ENCODE measurements at places on chromosomes 13 and 19.
A peak's percentile ranks its signal among the peaks of the same experiment; 100 is the strongest.

GRCh38 chr19:33683881-33684537, 62.3 kb downstream of the CHST8 start:
- no peak for DNase-seq

- DNase-seq = no peak
Measured at GRCh38 chr13:47455626-47456025, 545.4 kb downstream of the SUCLA2 start.

GRCh38 chr19:347946-348861, 3.6 kb upstream of the MIER2 start:
- DNase-seq = no peak

DNA sequence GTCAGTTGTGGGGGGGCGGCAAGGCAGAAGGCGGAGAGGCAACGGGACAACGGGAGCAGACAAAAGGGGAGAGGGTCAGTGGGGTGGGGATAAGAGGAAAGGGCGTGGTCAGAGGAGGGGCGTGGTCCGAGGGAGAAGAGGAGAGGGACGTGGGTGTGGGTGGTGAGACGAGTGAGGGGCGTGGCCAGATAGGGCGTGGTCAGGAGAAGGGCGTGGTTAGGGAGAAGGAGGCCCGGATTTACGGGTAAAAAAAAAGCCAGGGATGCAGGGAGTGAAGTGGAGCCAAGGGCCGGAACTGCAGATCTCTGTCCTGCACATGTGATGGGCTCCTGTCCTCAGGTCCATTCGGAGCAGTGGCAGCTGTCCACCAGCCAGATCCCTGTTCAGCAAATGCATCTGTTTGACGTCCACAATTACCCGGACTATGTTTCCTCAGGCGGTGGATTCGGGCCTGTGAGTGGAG, 21.5 kb downstream of the CPT1C start:
- no peak for DNase-seq

DNA sequence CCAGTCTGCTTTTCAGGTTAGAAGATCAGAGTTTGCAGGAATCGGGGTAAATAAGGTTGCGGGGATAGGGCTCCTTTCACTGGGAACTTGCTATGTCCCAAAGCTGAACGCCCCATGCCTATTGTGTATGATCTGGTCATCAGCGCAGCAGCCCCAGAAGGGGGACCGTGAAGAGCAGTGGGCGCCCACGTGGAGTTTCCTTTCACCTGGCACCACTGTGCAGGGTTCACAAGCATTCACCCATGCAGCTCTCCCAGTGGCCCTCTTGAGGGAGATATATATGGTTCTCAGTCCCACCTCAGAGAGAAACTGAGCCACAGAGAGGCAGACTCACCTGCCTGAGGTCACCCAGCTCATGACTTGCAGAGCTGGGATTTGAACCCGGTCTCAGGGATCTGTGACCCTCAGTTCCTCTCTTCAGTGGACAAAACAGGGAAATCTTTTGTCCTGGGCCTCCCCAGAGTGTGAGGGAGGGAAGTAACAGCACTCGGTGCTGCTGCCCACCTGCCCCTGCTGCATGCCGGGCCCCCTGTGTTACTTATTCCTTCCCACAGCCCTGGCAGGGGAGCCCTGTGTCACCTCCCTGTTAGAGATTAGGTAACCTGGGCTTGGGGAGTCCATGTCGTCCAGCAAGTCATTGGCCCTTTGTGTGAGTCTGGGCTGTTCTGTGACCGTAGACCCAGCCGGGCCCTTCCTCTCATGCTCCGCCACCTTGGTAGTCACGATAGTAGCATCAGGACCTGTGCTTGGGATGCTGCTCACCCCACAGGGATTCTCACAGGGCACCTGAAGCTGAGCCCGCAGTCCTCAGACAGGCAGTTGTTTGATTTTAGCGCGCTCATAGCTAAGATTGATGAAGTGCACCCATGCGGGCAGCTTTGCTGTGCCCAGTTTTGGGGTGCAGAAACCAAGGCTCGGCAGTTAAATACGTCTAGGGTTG, 27.9 kb downstream of the PPP5C start:
- DNase-seq = no peak

DNA sequence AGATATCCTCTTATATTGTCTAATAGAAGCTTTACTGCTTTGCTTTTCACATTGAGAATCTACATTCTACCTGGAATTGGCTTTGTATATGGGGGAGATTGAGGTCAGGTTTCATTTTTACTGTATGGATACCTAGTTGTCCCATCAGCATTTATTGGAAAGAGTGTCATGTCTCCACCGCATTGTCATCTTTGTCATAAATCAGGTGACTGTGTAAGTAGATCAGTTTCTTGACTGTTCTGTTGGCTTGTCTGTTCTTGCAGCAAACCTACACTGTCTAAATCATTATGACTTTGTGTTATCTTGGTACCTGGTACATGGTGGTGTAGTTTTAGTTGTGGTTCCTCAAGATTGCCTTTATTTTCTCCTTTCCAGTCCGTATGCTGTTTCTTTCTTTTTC, 5.8 kb downstream of the URI1 start:
- DNase-seq = no peak

GRCh38 chr19:29378543-29379080, 147.2 kb upstream of the VSTM2B start:
- DNase-seq = no peak

DNA sequence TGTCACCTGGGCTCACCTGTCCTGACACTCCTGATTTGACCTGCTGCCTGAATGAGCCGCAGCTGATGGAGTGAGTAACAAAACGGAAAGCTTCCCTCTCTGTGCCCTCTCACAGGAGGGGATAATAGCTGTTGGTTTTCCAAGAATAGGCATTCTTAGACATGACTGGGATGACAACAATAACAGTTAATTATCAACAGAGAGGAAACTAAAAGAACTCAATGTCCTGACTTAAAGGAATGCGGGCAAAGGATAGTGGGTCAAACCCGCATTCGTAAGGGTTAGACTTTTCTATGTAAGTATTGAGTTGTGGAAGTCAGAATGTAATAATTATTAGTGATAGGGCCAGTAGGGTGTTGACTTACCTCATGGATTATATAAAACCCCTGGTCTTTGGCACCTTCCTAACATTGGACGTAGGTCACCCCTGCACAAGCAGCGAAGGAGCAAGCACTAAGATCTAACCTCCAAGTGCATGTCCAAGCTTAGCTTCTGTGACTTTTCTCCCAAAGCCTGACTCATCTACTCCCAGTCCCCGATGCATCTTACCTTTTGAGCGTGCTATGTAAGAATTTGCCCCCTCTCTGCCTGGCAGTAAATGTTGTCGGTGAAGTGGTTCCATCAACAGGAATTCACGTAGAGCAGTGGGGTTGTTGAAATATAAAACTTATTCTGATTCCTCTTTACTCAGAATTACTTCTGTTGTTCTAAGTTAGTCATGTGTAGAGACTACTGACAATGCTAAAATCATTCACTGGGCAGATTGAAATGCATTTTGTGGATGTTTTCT, 442.3 kb downstream of the FGF9 start:
- DNase-seq = no peak

GRCh38 chr19:41415154-41415571, 12.0 kb downstream of the B3GNT8 start:
- no peak for DNase-seq

- no peak for DNase-seq
Measured at GRCh38 chr13:34216256-34216655, 398.3 kb downstream of the RFC3 start.

DNA sequence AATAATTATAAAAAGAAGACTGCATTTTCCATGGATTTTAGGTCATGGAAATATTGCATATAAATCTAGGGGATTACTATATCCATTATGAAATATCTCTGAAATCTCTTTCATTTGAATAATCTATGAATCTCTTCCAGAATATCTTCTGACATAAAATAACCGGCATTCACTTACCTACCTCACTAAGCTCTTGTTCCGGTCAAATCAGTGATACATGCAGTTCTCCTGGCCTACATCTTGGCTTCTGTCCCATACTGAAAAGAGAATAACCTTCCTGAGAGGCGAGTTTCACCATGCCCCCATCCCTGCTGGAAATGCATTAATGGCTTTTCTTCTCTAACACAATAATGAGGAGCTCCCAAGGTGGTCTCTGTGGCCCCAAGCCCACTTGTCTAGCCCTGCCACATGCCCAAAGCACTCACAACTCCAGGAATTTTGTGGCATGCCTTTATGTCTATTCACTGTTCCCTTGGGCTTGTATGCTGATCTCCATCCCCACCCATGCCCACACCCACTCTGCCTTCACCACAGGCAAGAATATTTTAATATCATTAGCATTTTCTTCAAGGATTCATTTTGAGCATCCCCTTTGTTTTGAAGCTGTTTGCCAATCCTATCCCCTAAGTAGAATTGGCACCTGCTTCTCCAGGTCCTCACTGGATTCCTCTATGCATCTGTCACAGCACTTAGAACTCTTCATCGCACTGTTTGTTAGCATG, 401.6 kb downstream of the COG6 start:
- DNase-seq = no peak

DNA sequence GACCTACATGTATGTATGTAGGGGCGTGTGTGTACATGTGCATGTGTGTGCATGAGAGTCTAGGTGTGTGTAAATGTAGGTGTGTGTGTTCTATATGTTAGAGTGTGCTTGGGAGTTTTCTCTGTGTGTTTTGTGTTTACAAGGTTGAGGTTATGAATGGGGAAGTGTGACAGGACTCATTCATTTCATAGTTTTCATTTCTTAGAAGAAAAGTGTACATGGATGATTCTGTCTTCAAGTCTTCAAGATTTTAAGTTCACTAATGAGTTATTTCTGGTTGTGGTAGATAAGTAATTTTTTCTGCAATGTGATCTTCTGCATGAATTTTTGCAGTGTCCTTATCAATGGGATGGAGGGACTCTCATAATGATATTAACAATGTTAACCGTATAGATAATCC, 118.2 kb upstream of the SLC10A2 start:
- DNase-seq = no peak

DNA sequence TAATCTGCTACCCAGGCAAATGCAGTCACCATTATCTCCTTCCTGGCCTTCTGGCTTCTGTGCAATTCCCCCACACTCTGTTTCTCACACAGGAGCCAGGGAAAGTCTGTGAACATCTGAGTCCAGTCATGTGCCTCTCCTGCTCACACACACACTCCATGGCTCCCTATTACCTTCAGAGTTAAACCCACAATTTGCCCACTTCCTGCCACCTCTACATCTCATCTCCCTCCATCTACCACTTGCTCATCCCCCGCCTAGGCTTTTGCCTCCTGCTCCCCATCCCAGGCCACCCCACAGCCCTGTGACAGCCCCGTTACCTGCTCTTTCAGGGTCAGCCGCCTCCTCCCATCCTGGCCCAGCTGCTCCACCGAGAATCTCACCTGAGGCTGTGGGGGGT, 13.5 kb downstream of the IL12RB1 start:
- no peak for DNase-seq

DNA sequence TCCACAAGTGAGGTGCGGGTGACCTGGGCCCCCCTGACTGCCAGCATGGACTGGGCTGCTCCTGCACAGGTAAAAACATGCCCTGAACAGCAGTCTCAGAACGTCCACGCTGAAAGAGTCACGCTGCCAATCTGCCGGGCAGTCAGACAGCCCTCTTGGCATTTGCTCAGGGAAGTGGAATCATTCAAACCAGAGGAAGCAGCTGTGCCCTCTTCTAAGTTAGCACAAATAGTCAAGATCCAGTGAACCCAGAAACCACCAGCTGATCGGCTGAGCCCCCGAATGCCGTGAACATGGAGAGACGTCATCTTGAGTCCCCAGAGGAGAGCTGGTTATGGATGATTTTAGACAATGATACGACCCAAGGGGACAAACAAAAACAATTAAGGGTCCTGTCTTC, 34.4 kb downstream of the KLF2 start:
- no peak for DNase-seq

GRCh38 chr19:34269081-34269480, 14.7 kb downstream of the GARRE1 start:
- no peak for DNase-seq

- no peak for DNase-seq
Measured at GRCh38 chr13:112784811-112785482, 95.1 kb downstream of the ATP11A start.

DNA sequence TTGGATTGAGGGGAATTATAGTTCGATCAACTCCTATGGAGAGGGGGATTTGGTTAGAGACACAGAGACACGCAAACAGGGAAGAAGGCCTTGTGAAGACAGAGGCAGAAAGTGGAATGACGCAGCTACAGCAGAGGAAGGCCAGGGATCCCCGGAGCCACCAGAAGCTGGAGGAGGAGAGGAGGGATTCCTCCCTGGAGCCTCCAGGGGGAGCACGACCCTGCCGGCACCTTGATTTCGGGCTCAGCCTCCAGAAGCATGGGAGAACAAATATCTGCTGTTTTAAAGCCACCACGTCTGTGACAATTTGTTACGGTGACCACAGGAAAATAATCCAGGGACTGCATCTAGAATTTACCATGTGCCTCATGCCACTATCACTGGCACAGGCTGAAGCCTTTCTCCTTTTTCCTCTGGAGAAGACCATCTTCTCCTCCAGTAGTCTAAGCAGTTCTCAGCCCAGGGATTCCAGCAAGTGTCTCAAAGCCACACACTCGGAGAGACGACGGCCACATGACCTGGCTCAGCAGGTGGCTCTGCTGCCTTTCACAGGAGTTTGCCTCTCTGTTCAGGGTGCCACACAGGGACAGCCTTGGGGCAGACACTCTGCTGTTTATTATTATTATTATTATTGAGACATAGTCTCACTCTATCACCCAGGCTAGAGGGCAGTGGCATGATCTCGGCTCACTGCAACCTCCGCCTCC, 39.9 kb upstream of the CCNE1 start:
- peak; percentile 0 for DNase-seq

DNA sequence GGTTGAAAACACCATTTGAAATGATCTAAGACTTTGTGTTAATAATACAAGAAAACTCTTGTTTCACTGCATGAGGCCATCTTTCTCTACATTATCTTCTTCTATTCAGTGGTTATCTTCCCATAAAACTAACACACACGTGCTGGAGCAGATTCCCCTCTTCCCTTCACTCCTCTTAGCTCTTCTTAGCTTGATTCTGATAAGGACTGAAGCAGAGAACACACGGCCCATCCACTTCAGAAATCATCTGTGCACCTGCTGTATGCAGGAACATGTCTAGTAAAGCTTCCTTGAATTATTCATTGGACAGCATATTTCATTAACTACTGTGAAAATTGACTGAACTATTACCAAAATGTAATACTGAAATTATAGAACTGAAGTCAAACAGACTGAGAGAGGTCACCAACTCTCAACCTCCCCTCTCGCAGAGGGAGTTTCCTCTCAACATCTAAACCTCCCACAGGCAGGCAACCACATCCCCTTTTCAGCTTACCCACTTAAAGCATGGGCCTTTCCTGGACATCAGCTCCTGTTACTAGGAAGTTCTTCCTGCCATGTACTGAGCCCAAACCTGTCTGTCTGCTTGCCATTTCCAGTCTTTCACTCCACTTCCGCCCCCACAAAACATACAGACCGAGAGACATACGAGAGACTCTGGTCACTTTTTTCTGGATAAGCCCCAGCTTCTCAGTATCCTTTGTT, 113.9 kb downstream of the CRYL1 start:
- DNase-seq = no peak

- DNase-seq = no peak
Measured at GRCh38 chr13:105962080-105962479, 573.4 kb downstream of the EFNB2 start.

GRCh38 chr13:26616126-26616525, 58.6 kb downstream of the WASF3 start:
- peak; percentile 42 for DNase-seq

- no peak for DNase-seq
Measured at GRCh38 chr13:36819739-36820090, 693 bp downstream of the RFXAP start.

GRCh38 chr13:33610438-33611120, 207.4 kb upstream of the RFC3 start:
- DNase-seq = no peak
